ENCODE measurements at places on chromosomes 6 and 20. TPM values are rescaled to one million over a fixed set of nuclear protein-coding genes. Genes with fewer than 3 reads are reported as not detected.
A peak's percentile ranks its signal among the peaks of the same experiment; 100 is the strongest.

Gene MMP24
- 5.8 TPM for total RNA-seq

Gene CRISP3
- total RNA-seq: 7.0 TPM

Gene C4B
- 7.8 TPM for total RNA-seq

Gene MEI4
- total RNA-seq: 0.09 TPM

Gene GABRR1
- not detected for total RNA-seq

Gene MYT1
- total RNA-seq: not detected

DNA sequence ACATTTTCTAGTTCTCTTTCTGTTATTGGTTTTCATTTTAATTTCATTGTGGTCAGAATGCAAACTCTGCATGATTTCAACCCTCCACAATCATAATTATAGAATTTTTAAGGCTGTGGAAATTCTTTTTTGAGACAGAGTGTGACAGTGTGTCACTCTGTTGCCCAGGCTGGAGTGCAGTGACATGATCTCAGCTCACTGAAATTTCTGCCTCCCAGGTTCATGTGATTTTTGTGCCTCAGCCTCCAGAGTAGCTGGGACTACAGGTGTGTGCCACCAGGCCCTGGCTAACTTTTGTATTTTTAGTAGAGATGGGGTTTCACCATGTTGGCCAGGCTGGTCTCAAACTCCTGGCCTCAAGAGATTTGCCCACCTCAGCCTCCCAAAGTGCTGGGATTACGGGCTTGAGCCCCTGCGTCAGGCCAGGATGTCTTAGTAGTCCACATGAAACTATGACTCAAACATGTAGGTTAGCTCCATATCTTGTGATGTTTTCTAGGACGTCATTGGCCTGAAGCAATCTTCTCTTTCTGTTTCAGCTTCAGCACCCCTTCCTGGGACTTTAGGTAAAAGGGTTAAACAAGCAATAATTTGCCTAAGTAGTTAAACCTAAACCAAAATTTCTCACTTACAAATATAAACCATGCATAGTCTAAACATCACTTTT is 47.4 kb upstream of the SAMD3 start:
- H3K4me3 ChIP-seq: no peak overlapping the region
- H3K36me3 ChIP-seq: no peaks in the 10 kb centered on the region
- no peaks in the 10 kb centered on the region for H3K27me3 ChIP-seq

DNA sequence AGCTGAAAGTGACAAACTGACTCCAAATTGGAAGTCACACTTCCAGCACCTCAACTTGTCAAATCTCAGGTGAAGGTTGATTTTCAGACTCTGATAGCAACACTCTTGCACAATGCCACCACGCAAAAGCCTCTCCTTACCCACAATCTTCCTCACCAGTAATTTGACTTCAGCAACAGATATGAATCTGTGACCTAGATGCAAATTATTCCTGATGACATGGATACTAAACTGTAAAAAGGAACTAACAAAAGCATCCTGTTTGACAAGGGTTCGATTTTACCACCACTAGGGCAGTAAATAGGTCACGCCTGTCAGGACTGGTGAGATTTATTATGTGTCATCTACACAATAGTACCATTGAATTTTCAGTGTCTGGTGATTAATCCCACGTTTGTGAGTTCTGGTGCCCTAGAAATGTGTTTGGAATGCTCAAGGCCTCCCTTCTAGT is 134.4 kb upstream of the COL21A1 start:
- no peak for DNase-seq
- H3K27ac ChIP-seq: peak overlapping the region; percentile 4
- no peaks in the 10 kb centered on the region for H3K27me3 ChIP-seq
- H3K4me1 ChIP-seq: peaks cover 16% of the 10 kb centered on the region
- H3K36me3 ChIP-seq: no peaks in the 10 kb centered on the region

DNA sequence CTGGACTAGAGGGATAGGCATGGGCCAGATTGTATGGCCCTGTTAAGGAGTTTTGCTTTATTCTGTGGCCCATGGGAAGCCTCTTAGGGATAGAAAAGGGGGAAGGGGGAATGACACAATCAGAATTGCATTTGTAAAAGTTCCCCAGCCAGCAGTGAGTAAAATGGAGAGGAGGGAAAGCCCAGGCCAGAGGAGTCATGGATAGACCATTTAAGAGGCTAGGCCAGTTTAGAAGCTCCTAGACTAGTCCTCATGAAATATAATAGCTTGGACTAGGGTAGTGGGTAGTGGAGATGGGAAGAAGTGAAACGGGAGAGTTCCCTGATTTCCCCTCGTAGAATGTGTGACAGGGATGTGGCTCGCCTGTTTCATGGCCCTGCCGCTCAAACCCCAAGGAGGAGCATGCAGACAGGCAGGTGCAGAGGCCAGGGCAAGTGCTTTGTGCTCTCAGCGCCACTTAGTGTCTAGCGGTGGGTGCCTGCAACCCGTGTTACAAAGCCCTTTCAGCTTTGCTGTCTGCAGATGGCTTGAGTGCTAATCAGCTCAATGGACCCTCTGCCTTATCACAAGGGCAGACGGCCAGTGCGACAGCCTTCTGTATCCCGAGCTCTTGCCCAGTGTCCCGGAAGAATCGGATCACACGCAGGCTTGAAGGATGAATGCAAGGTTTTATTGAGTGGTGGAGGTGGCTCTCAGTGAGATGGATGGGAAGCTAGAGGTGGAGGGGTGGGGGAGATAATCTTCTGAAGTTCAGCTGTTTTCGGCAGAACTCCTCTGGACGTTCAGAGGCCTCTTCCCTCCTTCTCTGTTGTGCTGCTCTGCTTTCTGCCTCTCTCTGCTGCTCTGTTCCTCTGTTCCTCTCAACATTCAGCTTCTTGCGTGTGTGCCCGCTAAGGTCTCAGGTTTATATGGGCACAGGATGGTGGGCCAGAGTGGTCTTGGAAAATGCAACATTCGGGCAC is 141.1 kb downstream of the CEP57L1 start:
- no peak overlapping the region for H3K27ac ChIP-seq
- DNase-seq: no peak
- H3K36me3 ChIP-seq: no peaks in the 10 kb centered on the region
- no peak overlapping the region for H3K4me3 ChIP-seq
- peaks cover 9% of the 10 kb centered on the region for H3K4me1 ChIP-seq
- no peaks in the 10 kb centered on the region for H3K27me3 ChIP-seq

- peaks cover 27% of the 10 kb centered on the region for H3K4me1 ChIP-seq
- peak; percentile 98 for DNase-seq
- peak overlapping the region; percentile 47 for H3K4me3 ChIP-seq
Measured at GRCh38 chr20:44747166-44748004, 1.7 kb downstream of the KCNK15 start.

- H3K27ac ChIP-seq: peak overlapping the region; percentile 80
- peaks cover 27% of the 10 kb centered on the region for H3K4me1 ChIP-seq
- peak; percentile 93 for DNase-seq
- peaks cover 93% of the 10 kb centered on the region for H3K36me3 ChIP-seq
- H3K4me3 ChIP-seq: peak overlapping the region; percentile 65
- H3K27me3 ChIP-seq: no peaks in the 10 kb centered on the region
Measured at GRCh38 chr20:63698739-63699465, 2.5 kb downstream of the TNFRSF6B start.
